Hematopoietic multipotent progenitor cell treated with erythropoietin and hydrocortisone succinate and interleukin-3 and kit ligand, for 8 days (in vitro differentiated cells): ENCODE measurements at places on chromosomes 2 and 18.

DNA sequence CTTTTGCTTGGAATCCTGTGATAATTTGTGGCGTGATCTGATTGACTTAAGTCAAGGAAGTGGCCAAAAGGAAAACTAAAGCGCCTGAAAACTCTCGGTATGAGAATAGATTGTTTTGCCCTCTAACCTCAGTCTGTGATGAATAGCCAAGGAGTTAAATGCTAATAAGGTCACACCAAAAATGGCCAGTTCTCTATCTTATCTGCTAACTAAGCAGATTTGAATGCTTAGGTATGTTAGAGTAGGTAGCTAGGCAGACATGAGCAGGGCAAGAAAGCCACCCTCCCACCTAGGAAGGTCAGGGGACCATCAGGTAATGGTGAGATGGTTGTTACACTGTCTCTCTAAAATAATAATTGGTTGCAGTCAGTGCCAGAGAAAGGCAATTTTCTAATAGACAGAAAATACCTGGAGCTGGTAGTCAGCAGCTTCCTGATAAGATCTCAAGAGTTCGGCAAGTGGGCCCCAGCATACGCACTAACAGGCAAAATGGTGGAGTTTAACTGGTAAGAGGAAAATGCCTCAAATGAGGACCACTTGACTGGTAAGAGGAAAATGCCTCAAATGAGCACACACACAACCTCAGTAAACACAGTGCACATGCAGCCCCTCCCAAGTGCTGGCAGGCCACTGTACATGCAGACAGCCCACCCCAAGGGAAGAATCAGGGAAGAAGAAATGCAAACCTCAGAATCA lies 468.4 kb downstream of the MBD2 start:
- DNase-seq = no peak

- DNase-seq = no peak
Observed at GRCh38 chr18:23232331-23232730, 97.0 kb downstream of the CABLES1 start.

GRCh38 chr2:168312036-168312822 lies 64.8 kb upstream of the STK39 start:
- DNase-seq = no peak

DNA sequence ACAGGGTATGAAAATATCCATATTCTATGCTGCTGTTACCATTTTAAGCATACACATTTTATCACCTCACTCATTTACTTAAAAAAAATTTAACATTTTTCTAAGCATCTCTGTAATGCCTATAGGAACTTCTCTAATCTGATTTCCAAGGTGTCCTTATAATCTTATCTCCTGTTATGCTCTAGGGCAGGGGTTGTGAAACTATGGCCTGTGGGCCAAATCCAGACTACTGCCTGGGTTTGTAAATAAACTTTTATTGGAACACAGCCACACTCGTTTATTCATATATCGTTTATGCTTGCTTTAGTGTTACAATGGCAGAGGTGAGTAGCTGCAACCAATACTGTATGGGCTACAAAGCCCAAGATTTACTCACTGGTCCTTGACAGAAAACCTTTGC lies 151.6 kb downstream of the RAPGEF4 start:
- no peak for DNase-seq

GRCh38 chr2:234300391-234300925 lies 196.4 kb downstream of the ARL4C start:
- no peak for DNase-seq

GRCh38 chr18:78330766-78331165 lies 648.9 kb upstream of the SALL3 start:
- DNase-seq = no peak

DNA sequence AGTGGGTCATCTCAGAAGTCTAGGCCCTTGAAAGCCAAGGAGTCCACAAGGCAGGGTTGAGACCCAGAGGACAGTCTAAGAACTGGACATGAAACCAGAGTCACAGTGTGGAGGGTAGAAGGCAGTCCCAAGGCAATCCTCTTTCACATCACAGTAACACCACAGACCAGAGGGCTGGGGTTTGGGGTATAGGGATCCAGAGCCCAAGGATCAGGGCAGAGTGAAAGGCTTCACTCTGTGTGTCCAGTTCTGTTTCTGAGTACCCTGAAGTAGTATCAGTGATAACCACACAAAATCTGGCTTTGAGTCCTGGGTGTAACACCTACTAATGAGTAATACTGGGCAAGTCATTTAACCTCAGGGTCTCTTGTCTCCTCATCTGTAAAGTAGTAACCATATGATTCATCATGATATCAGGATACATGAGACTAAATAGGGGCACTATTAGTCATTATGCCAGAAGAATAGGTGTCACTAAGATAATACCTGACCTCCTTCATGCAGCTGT lies 91.0 kb downstream of the ICA1L start:
- peak; percentile 8 for DNase-seq

DNA sequence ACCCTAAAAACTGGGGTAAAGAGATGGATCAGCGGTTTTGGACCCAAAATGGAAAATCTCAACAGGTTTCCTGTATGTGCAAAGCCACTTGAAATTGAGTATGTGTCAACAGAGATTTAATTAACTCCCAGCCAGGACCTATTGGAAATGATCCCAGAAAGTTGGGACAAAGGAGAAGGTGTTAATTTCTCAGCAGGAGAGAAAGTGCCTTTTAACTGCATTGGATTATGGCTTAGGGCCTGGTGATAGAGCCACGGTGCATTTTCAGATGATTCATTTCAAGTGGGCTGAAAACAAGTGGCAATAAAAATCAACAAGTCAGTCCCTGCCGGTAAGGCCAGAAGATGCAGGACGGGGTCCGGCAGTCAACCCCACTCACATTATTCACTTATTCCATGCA lies 80.2 kb upstream of the BCL11A start:
- no peak for DNase-seq

DNA sequence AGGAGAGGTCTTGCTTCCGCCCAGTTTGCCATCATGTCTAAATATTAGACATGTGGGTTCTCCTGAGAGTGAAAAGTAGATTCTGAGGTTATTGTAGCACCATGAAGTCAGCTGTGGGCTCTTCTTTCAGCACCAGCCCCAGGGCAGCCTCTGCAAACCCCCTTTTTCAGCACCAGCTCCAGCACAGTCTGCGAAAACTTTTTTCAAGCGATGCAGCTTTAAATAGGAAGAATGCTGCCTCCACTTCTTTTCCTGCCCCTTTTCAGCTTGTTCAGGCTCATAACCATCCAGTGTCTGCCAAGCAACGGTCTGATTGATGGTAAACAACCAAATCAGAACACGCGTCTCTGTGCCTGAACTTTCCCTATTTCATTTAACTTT lies at the start of gene COL5A2:
COL5A2 (minus strand) TSS at position 192 of the 381 bp plus-strand sequence; CDS start at position 35, 157 bp downstream.
- no peak for DNase-seq

- no peak for DNase-seq
Observed at GRCh38 chr2:69046221-69046662, 33.3 kb downstream of the ANTXR1 start.

DNA sequence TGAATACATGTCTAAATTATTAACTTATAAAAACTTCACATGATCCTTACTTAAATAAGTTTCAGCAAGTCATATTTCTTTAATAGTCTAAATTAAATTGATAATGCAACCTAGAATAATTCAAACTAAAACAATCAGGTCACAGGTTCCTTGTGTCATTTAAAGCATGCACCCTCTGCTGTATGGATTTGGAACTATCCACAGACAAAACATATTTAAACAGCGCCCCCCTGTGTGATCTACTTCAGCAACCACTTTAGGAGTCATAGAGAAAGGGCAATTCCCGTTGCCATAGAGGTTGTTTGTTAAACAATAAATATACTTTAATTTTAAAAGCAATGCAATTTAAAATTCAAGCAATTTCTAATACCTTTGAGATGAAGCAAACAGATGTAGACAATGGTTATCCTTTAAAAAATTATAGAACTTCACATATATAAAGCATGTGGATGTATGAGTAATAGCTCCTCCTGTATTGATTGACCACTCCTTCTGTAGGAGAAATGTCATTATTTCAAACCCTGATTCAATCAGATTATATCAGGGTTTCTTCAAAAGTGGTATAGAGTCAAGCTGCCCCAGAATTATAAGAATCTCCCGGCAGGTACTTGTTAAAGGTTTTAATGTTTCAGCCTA lies 21.2 kb downstream of the GRB14 start:
- DNase-seq = peak; percentile 78

- DNase-seq = no peak
Observed at GRCh38 chr2:240290432-240291336, 144.8 kb upstream of the GPC1 start.

- DNase-seq = no peak
Observed at GRCh38 chr2:30403592-30404312, 43.3 kb upstream of the LCLAT1 start.

- DNase-seq = no peak
Observed at GRCh38 chr2:185919155-185919554, 180.6 kb downstream of the FSIP2 start.

- DNase-seq = no peak
Observed at GRCh38 chr2:166293984-166294383, 81.8 kb downstream of the SCN9A start.

- no peak for DNase-seq
Observed at GRCh38 chr2:545711-546650, 131.2 kb downstream of the TMEM18 start.

DNA sequence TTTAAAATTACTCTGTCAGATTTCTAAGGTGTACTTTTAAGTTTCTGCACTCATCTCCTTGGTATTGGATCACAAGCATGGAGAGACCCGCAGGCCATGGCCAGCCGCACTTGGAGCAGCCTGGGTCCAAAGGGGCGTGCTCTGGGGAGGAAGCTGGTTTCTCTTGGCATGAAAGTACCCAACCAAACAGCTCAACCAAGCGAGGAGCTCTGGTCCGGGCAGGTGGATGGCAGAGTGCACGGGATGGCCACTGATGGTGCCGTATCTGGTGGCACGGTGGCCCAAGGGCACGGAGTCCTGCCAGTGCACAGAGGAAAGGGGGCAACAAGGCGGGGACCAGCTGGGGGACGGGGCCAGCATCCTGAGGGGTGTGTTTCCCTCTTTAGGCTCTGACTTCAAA lies 32.2 kb upstream of the MCFD2 start:
- no peak for DNase-seq

GRCh38 chr2:238370823-238371372 lies 50.6 kb downstream of the TRAF3IP1 start:
- peak; percentile 85 for DNase-seq

- DNase-seq = peak; percentile 48
Observed at GRCh38 chr2:177254433-177255226, 9.9 kb downstream of the NFE2L2 start.

- DNase-seq = no peak
Observed at GRCh38 chr18:1053331-1054315, 149.0 kb downstream of the ADCYAP1 start.

- no peak for DNase-seq
Observed at GRCh38 chr2:2646433-2647051, 315.5 kb upstream of the MYT1L start.

GRCh38 chr18:8910843-8911242 lies 191.7 kb upstream of the NDUFV2 start:
- DNase-seq = no peak

GRCh38 chr2:14540015-14540414 lies 92.5 kb upstream of the LRATD1 start:
- DNase-seq = no peak

- DNase-seq = peak; percentile 53
Observed at GRCh38 chr2:201795607-201796477, 10.5 kb upstream of the CDK15 start.

DNA sequence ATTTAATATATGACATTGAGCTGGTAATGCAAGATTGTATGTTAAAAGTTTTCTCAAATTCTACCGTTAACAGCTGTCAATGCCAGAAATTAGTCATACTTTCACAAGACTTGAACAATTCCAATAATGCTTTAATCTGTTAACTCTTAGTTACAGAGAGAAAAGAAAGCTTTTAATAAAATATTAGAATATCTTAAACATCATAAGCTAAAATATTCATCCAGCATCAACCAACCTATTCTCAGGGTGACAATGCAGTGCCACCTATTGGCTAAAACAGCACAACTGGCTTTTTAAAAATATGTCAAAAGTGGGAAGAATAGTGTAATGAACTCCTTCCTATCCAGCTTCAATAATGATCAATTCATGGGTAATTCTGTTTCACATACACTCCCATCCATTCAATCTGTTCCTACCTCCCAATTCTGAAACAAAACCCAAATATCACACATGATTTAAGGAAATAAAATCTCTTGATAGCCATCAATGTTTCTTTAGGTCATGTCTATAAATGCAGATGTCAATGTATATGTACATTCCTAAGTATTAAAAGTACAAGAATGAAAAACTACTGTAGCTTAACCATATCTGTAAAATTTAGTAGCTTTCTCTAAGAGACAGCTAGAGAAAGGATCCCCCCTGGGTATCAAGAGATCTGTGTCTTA lies 79.8 kb upstream of the CCDC141 start:
- peak; percentile 21 for DNase-seq

- DNase-seq = no peak
Observed at GRCh38 chr2:223884399-223884798, 47.0 kb upstream of the AP1S3 start.

- DNase-seq = no peak
Observed at GRCh38 chr2:127578411-127578810, 42.9 kb downstream of the MYO7B start.

GRCh38 chr18:70446063-70446462 lies 157.2 kb downstream of the SOCS6 start:
- no peak for DNase-seq

DNA sequence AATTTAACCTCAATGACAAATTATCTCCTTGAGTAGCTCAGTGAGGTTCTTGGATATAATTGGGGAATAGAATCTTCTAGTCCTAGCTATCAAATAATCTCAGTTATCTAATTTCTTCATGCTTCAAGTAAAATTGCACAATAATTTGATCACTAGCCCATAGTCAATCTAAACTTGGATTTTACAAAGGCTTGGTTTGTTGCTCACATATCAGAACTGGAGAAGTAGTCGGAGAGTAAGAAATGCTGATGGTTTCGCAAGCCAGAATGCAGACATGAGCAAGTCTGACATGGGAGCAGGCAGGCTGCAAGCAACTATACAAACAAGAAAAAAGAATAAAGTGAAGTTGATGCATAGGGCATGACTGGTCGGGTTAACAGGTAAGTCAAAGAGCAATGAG lies 11.7 kb upstream of the PDE11A start:
- DNase-seq = no peak

DNA sequence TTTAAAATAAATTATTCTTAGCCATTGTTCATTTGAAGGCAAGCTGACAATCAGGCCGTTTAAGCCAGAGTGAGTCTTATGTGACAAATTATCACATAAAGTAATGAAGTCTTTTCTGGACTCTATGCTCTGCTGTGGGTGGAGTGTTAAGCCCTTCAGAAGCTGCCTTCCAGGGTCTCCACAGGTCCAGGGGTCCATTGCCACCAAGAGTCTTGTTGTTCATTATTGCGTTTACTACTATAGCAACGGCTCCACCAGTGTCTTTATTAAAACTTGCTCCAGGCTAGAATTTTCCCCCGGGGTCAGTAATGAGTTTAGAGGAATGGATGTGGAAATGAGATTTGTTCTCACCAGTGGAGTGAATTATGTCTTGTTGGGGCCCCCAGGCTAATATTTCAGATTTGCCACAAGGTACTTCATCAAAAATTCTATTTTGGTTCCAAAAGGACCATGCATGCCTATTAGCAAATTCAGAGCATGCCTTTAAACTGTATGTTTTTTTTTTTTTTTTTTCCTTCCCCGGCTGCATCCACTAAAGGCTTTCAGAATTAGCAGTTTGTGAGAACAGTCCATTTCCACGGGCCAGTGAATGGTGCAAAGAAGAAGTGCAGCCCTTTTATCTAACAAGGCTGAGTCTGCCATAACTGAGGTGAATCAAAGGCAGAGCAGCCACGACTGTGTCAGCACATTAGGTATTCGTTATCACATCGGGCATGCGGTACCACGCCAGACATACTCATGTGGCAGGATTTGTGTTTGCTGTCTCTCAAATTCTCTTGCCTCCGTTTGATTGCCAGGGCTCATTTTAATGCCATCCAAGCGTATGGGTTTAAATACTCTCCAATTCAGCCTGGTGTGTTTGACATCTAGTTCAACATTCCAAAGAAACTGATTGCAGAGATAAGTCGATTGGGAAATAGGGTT lies 26.2 kb upstream of the LRRTM1 start:
- no peak for DNase-seq
